CD4-positive, alpha-beta memory T cell (primary cell): ENCODE measurements at places on chromosomes 16 and 17.

DNA sequence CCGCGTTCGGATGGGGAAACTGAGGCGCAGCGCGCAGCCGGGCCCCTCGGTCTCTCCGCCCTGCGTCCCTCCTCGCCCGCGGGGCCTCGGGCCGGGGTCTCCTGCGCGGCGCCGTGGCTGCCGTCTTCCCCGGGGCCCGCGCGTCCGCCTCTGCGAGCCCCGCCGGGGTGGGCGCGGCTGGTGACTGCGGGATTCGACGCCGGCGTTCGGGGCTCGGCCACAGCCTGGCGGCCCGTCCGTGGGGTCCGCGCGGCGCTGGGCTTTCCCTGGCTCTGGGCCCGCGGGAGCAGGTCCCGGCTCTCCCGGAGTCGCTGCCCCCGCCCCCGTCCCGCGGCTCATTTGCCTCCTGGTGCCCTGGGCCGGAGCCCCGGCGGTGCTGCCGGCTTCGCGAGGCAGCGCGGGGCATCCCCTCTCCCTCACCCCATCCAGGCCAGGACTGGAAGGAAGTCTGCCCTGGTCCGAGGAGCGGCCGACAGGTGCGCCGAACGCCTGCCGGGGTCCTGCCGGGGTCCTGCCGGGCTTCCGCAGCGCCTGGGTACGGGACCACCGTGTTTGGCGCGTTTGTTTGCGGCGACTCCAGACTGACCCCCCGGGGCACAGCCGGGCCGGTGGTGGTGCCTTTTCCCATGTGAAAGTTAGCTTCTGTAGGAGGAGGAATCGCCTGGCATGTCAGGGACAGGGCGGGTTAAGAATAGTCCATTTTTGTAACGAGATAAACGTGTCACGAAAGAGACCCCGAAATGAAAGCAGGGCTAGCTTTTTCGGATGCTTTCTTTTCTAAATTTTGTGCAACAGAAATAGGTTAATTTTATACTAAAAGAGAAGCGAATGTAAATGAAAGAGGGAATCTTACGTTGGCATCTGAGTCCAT, 671 bp downstream of the CHMP6 start:
- DNase-seq = peak; percentile 10

DNA sequence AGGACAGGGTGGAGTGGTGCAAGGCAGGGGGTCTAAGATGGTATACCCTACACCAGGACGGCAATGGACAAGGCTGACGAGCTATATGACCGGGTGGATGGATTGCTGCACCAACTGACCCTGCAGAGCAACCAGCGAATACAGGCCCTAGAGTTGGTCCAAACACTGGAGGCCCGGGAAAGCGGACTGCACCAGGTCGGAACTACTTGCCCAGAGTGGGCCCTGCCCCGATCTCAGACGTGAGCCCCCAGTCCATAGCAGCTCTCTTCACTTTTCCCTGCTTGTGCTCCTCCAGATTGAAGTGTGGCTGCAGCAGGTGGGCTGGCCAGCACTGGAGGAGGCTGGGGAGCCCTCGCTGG, 3.1 kb downstream of the PLEKHG4 start:
- no peak for DNase-seq

- DNase-seq = no peak
Measured at GRCh38 chr16:61480250-61480649, 556.0 kb downstream of the CDH8 start.

- no peak for DNase-seq
Measured at GRCh38 chr17:50693036-50693682, 14.6 kb downstream of the ANKRD40 start.

DNA sequence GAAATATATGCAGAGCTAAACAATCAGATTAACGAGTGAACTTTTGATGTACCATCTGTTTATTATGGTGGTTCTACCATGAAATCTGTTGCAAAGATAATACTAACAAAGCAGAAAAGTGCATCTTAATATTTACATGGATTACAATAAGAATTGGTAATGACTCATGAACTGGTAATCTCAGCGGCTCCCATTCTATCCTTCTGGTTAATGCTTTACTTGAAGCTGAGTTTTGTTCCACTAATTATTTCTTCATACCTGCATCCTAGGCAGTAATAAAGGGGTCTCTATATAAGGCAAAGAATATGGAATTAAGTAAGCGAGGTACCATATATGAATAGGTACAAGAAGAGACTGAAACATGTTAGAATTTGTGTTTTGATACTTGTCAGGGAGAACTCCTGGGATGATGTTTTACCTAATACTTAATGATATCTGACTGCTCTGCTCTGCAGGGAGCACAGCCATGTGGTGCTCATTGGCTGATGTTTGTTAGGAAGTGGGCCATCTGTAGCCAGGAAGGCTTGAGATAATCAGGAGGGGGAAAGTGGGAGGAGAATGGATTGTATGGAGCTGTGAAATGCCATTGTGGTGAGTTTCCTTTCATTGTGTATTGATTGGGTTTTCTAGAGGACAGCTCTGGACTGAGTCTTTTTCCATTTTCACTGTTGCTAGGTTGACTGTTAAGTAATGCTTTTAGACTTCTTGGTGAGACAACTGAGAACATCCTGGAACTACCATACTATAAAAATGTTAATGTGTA, 52.6 kb downstream of the MAP2K6 start:
- DNase-seq = no peak

DNA sequence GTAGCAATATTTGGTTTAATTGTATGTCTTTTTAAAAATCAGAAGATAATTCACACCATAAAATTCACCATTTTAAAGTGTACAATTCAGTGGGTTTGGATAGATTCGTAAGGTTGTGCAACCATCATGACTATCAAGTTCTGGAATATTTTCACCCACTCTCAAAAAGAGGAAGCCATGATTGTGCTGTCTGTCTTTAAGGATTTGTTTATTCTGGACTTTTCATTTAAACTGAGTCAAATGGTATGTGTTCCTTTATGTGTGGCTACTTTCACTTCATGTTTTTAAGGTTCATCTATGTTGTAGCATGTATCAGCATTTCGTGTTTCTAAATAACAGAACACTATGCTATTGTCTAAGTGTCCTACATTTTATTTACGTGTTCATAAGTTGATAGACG, 68.1 kb upstream of the CPHXL start:
- DNase-seq = no peak

DNA sequence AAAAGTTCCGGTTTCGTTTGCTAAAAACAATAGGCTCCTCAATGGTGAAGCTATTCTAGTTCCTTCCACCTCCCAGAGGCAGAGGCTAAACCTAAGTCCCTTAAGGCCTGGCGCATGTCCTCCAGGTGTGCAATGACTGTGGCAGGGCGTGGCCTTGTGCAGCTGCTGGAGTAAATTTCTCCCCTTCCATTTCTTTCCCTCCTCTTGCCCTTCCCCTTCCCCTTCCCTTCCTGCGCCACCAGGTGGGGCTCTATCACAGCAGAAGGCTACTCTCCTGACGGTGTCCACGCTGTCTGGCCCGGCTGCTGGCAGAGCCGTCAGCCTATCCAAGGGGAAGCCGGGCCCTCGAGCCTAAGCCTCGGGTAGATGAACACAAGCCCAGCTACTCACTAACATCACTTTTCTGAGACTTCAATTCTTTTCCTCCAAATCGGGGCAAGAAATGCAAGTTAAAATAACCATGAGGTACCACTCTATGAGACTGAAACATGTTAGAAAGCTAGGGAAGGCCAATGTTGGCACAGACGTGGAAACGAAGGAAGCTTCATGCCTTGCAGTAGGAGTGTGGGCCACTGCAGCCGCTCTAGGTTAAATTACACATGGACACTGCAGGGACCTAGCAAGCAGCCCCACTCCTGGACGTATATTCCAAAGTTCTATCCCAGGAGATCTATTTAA, 34.4 kb downstream of the C16orf78 start:
- DNase-seq = peak; percentile 52

DNA sequence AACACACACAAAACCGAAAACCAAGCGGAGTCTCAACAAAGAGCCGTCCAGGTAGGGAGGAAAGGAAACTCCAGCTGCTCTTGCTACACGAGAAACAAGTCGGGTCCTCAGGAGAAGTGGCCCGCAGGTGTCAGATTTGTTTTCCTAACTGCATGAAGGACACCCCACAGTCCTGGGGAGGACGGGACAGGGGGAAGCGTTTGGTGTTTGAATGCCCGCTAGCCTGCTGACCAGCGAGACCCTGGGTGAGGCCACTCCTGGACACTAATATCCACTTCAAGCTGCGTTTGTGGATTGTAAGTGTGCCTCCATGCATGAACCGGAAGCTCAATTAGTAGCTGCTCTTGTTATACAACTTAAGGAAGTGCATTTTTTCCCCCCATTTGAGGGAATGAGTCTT, 299.5 kb downstream of the MAF start:
- DNase-seq = no peak

GRCh38 chr16:2814551-2815298, 2.3 kb upstream of the PRSS21 start:
- no peak for DNase-seq

DNA sequence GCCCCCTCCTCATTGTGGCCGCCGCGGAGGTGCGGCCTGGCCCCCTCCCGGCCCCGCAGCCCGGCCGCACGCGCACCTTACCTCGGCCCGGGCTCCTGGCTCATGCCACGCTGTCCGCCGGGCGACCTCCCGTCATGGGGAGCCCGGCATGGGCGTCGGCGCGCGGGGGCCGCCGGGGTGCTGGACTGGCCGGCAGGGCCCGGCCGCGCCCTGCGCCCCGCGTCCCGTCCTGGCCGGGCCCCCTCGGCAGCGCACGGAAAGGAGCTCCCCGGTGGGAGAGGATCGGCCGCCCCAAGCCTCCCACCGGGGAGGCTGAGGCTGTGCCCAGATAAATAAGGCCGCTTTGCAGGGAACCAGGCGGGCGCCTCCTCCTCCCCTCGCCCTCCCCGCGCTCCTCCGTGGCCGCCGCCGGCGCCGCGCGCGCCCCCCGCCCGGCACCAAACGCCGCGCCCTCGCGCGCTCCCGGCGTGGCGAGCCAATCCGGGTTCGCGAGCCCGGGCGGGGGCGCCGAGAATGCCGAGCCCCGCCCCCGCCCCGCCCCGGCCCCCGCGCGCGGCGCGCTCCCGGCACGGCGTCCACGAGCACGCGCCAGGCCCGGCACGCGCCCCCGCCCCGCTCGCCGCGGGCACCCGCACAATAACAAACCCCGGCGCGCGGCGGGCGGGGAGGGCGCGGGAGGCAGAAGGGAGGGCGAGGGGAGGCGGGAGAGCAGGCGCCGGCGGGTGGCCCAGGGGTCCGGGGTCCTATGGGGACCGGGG, at the start of gene FBXL16:
FBXL16 (minus strand) TSS at position 371 of the 758 bp plus-strand sequence. CDS start 8,396 bp downstream, outside the sequence.
- no peak for DNase-seq

- no peak for DNase-seq
Measured at GRCh38 chr16:87129771-87130170, 187.4 kb downstream of the C16orf95 start.

GRCh38 chr17:74736513-74737298, at the start of gene RAB37:
Gene RAB37, plus strand, starts transcription at chr17:74737256. Its CDS starts 17 bp downstream, at chr17:74737273.
- DNase-seq = peak; percentile 64

DNA sequence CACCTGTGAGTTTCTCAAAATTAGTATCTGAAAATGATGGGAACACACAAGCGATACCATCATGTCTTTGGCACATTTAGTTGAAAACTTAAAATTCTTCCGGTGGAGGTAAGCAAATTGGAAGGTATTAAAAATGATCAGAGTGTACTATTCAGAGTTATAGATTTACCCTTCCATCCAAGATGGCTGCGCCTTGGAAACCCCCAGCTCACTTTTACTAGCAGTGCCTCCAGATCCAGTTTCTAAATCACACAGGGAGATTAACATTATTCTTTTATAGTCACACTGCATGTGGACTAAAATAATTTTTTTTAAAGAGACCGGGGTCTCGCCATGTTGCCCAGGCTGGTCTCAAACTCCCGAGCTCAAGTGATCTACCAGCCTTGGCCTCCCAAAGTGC, 15.0 kb downstream of the PITPNC1 start:
- no peak for DNase-seq

GRCh38 chr16:12390644-12391043, 413.0 kb downstream of the CPPED1 start:
- DNase-seq = no peak

- no peak for DNase-seq
Measured at GRCh38 chr17:37828651-37829124, 83.8 kb upstream of the HNF1B start.

- DNase-seq = no peak
Measured at GRCh38 chr17:44334727-44335126, 10.1 kb upstream of the SLC25A39 start.

GRCh38 chr16:28931801-28932225, at the start of gene CD19:
Gene CD19, plus strand, starts transcription at chr16:28931971. Its CDS starts 30 bp downstream, at chr16:28932001.
- no peak for DNase-seq

GRCh38 chr17:79806863-79807720, 10.2 kb upstream of the CBX8 start:
- no peak for DNase-seq
